ENCODE measurements at places on chromosomes 5 and 9.
A peak's percentile ranks its signal among the peaks of the same experiment; 100 is the strongest.

GRCh38 chr9:72271613-72272478 is 93.2 kb downstream of the ZFAND5 start:
- DNase-seq = peak; percentile 49

DNA sequence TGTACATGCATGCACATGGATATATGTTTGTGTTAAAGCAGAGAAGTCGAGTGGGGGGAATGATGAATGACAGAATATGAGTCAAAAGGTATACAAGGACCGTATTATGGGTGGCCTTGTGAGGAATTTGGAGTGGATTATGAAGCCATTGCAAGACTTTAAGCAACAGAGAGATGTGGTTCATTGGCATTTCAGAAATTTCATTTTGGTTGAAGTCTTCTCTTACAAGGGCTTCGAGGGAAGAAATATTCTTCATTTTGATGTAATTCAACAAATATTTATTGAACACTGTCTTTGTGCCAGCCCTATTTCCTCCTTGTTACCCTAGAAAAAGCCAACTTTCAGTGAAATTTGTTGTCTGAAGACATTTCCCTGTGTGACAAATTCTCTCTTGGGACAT is 83.9 kb upstream of the SLCO6A1 start:
- no peak for DNase-seq

- DNase-seq = no peak
Measured at GRCh38 chr5:37717613-37718431, 122.0 kb downstream of the GDNF start.

DNA sequence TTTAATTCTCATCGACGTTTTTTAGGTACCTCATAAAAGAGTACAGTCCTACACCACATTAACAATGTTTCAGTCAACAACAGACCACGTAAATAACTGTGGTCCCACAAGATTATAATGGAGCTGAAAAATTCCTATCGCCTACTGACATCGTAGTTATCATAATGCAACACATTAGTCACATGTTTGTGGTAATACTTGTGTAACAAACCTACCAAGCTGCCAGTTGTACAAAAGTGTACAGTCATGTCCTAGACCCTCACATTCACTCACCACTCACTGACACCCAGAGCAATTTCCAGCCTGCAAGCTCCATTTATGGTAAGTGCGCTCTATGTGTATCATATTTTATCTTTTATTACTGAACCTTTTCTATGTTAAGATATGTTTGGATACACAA is 16.8 kb downstream of the GNAQ start:
- DNase-seq = no peak

DNA sequence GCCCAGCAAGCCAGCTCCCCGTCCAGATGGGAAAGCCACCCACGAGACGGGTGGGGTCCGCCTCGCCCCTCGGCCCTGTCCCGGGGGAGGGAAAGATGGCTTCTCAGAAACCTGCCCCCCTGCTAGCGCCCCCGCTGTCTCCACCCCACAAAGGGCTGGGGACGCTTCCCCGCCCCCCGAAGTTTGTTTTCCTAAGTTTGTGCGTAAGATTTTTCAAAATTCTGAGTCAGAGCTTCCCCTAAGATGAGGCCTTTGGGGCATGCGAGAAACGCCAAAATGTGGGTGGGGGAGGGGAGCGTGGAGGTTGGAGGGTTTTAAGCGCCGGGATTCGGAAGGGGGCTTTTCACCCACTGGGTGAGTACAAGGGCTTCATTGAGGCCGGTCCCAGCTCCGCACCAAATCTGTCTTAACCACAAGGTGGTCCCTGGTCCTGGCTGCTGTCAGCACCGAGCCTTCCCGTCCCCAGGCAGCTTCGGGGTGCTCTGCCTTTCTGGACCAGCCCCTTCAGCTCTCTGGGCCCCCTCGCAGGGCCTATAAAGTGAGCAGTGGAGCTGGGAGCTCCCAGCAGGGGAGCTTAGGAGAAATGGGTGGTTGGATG is 32.3 kb downstream of the PRRX2 start:
- no peak for DNase-seq

DNA sequence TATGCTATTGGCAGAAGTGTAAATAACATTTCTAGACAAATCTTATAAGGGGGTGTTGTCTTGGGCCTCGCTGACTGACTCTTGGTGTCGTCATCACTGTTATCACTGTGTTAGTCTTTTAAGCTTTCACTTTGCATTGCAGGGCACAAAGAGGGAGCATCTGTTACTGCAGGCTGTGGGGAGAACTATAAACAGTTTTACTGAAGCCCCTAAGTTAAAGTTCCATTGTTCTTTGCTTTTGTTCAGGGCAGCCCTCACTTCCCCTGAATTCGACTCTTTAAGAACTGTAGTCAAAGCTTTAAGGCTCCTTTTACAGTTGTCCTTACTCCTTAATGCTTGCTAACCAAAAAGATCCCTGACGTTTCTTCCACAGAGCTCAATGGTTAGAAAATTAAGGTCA is 605.0 kb downstream of the RAB3C start:
- DNase-seq = no peak

GRCh38 chr5:31131381-31131891 is 62.0 kb upstream of the CDH6 start:
- DNase-seq = no peak

DNA sequence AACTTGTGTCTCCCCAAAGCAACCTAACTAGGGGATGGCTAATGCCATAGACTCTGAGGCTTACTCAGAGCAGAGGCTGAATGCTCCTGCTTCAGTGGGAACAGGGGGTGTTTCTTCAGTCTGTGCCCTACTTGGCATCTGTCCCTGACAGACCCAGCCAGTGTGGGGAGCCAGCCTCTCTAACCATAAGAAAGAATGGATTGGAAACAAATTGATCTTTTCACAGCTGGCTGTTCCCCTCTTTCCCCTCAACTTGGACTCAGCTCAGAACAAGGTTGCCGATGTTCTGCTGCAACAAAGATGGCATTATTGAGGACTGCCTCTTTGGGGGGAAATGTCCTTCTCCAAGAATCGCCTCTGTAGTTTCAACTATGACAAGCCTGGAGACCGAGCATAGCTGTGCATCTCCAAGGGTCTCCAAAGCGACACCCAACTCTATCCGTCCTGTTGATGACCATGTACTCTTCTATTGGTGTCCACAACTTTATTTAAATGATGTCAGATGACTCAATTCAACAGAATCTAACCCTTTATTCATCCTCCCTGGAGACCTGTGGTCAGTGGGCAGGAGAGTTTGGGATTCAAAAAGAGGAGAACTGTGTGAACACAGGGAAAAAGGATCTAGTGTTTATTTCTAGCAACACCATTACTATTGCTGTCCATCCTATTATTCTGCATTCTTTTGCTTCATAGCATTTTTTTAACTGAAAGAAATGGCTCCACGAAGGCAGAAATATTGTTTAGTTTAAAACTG is 24.7 kb upstream of the TNC start:
- DNase-seq = no peak

DNA sequence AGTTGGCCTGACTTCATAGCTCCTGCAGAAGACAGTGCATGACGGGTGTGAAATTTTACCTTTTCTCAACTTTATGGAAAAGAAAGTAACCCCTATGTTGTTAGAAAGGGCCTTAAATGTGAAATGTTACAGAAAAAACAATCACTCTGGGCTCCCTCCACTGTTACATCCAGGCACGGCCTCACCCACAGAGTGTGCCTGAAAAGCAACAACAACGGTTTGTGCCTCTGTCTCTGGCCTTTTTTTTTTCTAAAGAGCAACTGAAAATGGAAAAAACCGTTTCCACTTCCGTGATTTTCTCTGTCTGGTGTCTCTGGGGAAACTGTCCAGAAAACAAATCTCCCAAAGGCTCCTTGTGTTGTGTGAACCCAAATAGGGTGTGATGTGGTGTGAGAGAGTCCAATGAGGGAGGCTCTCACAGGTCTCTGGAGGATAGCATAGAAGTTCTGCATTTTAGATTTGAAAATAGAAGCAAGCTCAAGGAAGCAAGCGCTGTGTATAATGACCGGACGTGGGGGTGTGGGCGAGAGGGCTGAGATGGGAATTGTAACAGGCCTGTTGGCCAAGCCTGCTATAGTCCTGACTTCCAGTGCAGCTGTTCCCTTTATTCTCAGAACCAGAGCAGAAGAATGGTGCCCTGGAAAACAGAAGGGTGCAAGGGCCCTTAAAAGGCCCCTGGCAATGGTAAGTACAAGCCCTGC is 221.8 kb upstream of the TUT7 start:
- no peak for DNase-seq

- DNase-seq = peak; percentile 20
Measured at GRCh38 chr9:136342181-136343120, 15.1 kb downstream of the GPSM1 start.

DNA sequence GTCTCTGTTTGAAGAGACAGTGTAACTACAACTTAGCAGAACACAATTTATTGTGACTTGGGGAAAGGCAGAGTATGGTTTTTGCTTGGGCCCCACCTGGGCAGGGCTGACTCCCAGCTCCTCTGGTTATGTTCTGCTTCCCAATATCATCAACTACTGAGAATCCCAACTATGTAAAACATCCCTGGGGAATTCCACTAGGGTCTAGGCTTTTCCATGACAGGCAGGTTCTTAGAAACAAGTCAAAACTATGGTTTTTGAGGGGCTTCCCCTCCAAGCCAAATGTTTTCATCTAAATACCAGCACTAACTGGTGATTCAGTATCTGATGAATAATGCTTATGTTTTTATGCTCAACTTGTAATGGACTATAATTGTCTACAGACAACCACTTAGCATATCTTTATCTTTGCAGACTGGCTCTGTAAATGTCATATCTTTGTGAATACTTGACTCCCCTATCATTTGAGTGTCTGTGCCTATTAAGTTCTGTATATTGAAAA is 409.5 kb downstream of the PDE4D start:
- no peak for DNase-seq

- DNase-seq = no peak
Measured at GRCh38 chr5:129124608-129125007, 30.1 kb downstream of the ISOC1 start.

DNA sequence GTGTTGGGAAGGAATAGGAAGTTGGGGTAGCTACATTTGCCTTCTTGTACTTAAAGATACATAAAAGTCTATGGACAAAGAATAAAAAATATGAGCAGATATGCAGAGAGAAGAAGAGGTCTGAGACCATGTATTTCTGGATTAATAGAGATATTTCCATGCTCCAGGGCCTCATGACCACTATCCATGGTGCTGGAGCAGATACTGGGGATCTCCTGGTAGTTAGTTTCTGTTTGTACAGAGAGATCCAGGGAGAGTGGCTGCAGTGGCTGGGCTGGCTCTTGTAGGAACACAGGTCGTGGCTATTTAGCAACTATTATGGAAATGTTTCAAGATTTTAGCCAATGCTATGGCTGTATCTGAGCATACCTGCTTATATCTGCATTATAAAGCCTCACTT is 184.2 kb upstream of the TMEM161B start:
- DNase-seq = no peak

DNA sequence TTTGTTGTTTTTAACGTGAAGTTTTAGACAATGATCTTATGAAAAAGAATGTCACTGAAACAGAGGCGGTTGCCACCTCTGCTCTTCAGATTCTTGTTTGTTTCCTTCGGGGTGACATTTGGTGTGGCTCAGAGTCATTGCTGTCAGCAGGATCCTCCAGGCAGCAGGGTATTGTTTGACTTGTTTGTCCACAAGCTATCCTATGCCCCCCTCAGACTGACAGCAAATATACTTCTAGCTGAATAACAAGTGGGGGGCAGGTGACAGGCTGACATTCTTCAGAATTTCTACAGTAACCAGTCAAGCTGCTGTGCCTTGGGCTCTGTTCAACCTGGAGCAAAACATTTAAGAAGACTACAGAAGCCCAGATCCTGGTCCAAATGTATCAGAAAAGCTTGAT is 383.3 kb downstream of the YTHDC2 start:
- no peak for DNase-seq

DNA sequence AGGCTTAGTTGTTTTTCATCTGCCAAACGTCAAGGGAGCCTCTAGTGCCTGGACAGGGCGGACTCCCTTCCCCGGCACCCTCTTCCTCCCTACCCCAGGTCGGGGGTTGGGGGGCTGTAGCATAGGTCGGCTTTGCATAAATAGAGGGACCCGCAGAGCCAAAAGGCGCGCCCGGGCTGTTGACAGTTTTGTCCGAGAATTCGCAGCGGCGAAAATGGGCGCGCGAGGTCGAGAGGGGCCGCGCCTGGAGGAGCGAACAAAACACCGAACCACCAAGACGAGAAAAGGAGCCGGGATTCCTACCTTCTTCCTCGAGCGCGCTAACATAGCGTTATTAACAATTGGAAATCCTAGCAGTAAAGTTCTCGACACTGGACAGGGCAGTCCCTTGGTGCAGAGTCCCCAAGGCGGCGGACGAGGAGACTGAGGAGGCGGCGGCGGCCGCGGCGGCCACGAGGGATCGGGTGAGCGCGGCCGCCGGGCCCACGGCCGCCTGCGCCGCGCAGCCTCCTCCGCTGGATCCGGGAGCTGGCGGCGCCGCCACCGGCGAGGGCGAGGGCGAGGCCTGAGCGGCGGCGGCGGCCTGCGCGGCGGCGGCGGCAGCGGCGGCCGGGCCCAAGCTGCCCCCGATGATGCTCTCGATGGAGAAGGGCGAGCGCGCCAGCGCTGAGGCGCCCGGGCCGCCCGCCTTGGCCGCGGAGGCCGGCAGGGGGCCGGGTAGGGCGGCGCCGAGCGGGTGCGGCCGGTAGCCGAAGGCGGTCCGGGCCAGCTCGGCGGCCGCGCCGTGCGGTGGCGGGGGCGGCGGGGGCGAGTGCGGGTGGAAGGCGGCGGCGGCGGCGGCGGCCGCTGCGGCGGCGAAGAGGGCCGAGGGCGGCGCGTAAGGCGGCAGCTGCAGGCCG is 1.7 kb downstream of the FOXD1 start:
- no peak for DNase-seq

GRCh38 chr9:982394-983230 is 6.2 kb downstream of the DMRT3 start:
- no peak for DNase-seq

GRCh38 chr5:158058208-158059120 is 199.5 kb upstream of the CLINT1 start:
- DNase-seq = no peak

- DNase-seq = no peak
Measured at GRCh38 chr5:173720286-173720952, 104.0 kb upstream of the BOD1 start.

- no peak for DNase-seq
Measured at GRCh38 chr9:7320139-7320538, 479.4 kb downstream of the DMAC1 start.

DNA sequence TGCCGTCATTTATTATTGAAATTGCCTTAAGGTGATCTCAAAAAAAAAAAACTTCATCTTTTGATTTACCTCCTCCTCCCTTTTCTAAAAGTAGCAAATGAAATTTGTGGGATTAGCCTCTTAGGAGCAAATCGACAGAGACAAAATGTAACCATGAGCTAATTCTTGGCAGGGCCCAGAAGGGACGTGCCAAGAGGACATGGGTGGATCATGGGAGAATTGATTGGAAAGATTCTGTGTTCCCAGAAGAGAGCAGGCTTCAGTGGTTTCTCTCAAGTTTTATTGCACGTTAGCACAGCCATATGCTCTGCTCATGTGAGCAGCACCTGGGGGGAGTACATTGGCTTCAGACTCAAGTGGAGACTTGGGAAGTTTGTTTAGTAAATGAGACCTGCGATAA is 394.6 kb downstream of the ELAVL2 start:
- no peak for DNase-seq

GRCh38 chr5:174271316-174271715 is 225.8 kb downstream of the NSG2 start:
- no peak for DNase-seq

- DNase-seq = no peak
Measured at GRCh38 chr5:117973785-117974184, 1014.6 kb downstream of the DTWD2 start.

- DNase-seq = no peak
Measured at GRCh38 chr9:125312411-125312810, 50.8 kb downstream of the GAPVD1 start.

GRCh38 chr9:33903157-33903780 is 86.3 kb downstream of the UBE2R2 start:
- no peak for DNase-seq

GRCh38 chr9:131366761-131367401 is 27.0 kb upstream of the PRRC2B start:
- DNase-seq = no peak

Data from effector CD4-positive, alpha-beta T cell (primary cell).